ENCODE measurements at places on chromosomes 1 and 21.
A peak's percentile ranks its signal among the peaks of the same experiment; 100 is the strongest.

DNA sequence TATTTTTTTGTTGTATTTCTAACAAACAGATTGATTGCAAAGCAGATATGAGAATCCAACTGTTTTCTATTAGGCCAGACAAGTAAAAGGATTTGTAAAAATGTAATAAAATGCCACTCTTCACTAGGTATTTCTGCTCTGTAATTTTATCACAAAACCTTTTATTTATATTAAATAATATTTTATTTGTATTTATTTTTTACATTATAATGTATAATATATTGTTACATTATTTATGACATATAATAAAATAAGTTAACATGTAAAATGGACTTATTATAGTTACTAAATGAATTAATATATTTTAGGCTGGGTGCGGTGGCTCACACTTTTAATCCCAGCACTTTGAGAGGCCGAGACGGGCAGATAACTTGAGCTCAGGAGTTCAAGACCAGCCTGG lies 12.7 kb upstream of the TNNI1 start:
- no peak for DNase-seq

- no peak for DNase-seq
Measured at GRCh38 chr1:101003012-101003650, 22.5 kb downstream of the DPH5 start.

GRCh38 chr1:169318536-169319244 lies 48.9 kb downstream of the NME7 start:
- no peak for DNase-seq

GRCh38 chr1:14654554-14654953 lies 56.1 kb downstream of the KAZN start:
- no peak for DNase-seq

- DNase-seq = no peak
Measured at GRCh38 chr1:182283746-182284544, 107.6 kb downstream of the GLUL start.

DNA sequence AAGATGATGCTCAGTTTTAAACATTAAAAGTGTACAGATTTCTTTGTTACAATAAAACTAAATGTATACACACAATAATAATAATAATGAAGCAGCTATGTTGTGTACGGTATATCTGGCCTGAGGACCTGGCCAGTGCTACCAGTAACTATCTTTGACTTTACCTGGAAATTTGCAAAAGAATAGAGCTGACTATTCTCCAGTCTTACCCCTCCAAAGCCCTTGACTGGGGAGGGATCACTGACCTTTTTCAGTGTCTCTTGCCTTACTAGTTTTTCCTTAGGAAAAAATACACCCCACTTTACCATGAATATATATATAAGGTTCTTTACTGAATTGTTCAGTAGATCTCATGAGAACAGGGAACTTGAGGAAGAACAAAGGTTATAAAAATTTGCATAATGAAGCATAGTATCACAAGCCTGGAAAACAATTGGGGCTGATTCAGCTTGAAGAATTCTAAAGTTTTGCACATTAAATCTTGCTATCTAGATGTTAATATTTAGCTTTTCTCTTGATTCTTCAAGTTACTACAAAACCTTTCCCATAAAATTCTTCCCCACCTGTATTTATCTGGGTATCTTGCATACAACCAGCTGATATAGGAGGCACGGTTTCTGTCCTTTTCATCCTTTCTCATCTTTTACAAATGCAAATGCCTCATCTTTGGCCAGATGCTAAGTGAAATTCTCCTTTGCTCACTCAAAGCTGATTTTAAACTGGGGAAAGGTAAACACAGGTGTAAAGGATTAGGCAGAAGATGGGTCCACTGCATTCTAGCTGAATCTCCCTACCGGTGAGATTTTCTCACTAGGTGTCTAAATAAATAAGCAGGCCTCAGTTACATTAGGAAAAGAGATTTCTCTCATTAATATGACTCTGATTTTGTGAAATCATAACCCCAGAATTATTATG lies 25.0 kb upstream of the SLAMF1 start:
- DNase-seq = no peak

GRCh38 chr1:153783233-153784190 lies 8.3 kb downstream of the SLC27A3 start:
- DNase-seq = peak; percentile 93

- DNase-seq = peak; percentile 57
Measured at GRCh38 chr1:152013664-152014237, 20.1 kb upstream of the S100A10 start.

DNA sequence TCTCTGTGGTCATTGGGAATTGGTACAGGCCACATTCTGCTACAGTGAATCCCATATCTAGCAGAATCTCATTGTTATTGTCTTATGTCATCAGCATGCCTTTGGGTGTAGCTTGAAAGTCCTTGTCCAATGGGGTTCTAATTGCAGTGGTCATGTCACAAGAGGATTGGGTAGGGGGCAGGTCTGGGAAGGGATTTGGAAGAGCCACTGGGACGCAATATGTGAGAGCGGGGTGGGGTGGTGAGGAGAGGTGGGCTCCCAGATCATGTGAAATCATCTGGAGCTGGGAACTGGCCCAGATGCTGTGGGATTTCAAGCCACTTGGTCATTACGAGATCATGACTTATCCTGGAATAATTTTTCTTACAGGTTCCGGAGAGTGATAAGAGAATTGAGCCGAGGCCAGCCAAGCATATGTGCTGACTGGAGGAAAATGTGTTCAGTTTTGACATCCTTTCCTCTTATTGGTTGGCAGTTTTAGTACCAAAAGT lies 16.3 kb downstream of the CNIH3 start:
- DNase-seq = no peak

DNA sequence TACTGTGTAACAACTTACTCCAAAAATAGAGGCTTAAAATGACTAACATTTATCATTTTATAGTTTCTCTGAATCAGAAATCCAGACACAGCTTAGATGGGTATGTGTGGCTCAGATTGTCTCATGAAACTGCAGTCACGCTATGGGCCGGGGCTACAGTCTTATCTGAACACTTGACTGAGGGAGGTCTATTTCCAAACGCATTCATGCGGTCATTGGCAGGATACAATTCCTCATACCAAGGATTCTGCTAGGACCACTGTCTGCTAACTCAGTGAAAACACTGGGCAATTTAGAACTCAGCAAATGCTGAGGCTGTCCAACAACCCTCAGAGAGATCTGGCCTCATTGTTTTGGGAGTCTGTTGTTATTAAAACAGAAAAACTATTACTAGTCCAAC lies 178.6 kb downstream of the TBX15 start:
- no peak for DNase-seq

GRCh38 chr1:44842862-44843655 lies at the start of gene PTCH2:
TSS of gene PTCH2 (minus strand) at chr1:44843253. CDS start at chr1:44842932, 321 bp downstream.
- peak; percentile 42 for DNase-seq

DNA sequence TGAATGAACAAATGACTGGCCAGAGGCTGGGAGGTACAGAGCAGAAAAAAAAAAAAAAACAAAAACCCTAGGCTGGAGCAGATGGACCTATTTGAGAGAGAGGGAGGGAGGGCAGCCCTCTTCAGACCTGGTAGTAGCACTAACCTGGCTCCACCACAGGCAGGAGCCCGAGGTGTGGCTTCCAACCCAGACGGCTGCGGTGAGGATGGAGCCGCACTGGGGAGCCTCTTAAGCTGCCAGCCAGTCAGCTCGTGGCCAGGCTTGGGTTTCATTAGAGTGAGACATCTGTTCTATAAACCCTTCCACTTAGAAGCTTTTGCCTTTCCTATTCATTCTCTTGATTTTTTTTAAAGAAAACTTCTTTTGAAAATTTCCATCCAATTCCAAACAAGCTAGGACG lies 16.8 kb downstream of the LGR6 start:
- no peak for DNase-seq

GRCh38 chr1:88488237-88488636 lies 195.8 kb upstream of the PKN2 start:
- no peak for DNase-seq

- no peak for DNase-seq
Measured at GRCh38 chr1:48062353-48062752, 65.2 kb upstream of the TRABD2B start.

DNA sequence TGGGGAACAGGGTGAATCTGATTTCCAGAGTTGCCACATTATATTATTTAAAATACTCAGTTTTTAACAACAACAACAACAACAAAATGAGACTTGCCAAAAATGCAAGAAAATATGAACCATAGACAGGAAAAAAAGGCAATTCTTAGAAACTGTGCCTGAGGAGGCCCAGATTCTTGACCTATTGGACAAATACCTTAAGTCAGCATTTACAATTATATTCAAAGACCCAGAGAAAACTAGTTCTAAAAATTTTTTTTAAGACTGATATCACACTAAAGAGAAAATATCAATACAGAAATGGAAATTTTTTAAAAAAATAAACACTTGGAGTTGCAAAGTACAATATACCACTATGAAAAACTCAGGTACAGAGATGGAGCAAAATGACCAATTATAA lies 152.8 kb upstream of the LYPLAL1 start:
- no peak for DNase-seq

DNA sequence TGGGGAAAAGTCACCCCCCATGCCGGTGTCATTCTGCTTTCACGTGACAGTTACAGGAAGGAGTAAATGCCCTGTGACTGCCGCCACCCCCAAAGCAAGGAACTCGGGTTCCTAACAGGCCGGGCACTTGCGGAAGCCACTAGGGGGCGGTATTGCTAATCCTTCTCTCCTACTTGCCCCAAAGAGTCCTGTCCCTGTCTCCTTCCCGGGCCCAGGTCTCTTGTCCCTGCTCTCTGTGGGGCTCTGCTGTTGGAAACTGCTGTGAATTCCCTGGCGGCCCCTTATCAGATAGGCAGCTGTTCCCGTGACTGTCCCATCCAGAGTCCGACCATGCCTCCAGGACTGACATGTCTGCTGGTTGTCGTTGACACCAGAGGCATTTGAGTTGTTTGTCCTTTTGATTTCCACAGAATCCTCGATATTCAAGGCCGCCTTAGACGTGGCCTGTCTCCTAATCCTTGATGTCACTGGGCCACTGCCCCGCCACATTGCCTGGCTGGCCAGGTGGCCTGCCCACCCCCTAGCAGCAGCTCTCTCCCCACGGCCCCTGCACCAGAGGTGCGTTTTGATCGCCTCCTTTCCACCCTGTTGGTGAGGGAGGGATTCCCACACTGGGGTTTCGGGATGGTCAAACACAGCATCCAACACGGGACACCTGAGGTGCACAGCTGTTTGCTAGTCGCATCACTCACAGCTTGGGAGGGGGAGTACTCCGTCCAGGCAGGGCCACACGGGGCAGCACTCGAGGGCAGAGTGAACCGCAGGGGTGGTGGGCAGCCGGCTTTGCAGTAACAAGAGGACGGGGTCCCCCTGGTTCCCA lies 37.3 kb downstream of the CHAF1B start:
- peak; percentile 57 for DNase-seq

DNA sequence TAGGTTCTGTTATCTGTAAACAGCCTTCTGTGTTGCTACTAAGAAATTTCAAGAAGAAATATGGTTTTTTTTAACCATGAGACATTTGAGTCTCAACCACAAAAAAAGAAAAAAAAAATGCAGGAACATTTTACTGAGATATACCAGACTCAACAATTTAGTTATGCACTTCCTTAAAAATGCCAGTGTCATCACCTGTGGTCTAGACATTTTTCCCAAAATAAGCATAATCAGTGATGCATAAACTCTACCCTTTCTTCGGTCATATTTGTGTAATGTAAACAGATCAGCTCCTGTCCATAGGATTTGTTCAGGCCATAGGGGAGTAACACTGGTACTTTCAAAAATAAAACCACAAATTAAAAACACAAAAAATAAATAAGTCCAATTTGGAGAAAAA lies 122.6 kb upstream of the TNFSF4 start:
- no peak for DNase-seq

DNA sequence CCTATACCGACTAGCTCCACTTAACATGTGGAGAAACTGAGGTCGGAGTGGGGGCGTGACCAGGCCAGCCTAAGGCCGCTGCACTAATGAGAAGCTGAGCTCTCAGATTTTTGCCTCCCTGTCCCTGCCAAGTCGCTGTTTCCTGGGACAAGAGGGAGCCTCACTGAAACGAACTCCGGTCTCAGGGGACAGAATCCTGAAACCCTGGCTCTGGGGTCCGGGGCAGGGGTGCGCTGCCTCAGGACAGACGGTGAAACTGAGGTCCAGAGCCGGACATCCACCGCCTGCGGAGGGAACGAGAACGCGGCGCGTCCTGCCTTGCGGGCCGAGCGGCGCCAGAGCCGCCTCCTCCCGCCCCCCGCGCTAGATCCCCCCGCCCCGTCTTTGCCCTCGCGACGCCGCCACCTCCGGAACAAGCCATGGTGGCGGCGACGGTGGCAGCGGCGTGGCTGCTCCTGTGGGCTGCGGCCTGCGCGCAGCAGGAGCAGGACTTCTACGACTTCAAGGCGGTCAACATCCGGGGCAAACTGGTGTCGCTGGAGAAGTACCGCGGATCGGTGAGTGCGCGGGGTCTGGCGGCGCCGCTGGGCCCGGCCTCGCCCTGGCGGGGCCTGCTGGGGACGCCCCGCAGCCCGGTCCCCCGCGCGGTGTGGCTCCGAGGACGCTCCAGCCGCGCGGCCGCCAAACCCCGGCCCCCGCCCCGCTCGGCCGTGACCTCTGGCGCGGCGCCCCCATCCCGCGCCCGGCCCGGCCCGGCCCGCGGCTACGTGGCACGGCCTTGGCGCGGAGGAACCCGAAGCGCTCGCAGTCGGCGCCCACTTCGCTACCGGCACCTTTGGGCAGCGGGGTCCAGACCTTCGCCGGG lies at the start of gene GPX7:
TSS of gene GPX7 (plus strand) at position 381 of the 865 bp plus-strand sequence. CDS start at position 420, 39 bp downstream.
- DNase-seq = peak; percentile 70

GRCh38 chr1:246724731-246725095 lies 504 bp downstream of the SCCPDH start:
- no peak for DNase-seq

GRCh38 chr1:10070206-10070605 lies 37.4 kb downstream of the UBE4B start:
- DNase-seq = no peak

- DNase-seq = no peak
Measured at GRCh38 chr1:233109096-233109495, 158.7 kb downstream of the NTPCR start.

DNA sequence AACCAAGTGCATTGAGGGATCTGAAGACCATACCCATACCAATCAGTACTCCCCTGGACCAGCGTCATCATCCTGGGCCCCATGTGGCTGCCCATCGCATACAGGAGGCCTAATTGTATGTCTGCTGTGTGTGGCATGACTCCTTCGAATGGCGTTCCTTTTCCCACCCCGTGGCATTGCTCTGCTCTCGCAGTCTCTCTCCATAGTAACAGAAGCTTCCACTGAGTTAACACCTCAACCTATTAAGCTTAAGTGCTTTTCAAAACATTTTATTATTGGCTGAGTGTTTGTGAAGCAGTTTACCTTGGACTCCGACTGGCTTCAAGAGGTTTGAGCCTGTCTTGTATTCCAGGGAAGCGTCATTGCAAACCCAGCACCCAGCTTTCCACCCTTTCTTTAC lies 187.1 kb upstream of the LMO4 start:
- no peak for DNase-seq

- DNase-seq = no peak
Measured at GRCh38 chr21:17506951-17507350, 5.9 kb upstream of the CXADR start.

DNA sequence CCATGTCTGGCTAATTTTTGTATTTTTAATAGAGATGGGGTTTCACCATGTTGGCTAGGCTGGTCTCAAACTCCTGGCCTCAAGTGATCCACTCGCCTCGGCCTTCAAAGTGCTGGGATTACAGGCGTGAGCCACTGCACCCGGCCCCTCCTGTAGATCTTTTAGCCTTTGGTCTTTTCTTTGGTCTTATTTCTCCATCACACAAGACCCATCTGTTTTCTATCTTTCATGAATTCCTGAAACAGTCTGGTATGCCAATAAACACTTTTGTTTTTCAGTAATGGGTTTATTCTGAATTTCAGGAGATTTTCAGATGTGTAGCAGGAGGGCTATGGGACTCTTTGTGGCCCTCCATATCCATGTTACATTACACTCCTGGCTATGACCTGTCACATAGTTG lies 23.2 kb downstream of the ERRFI1 start:
- DNase-seq = no peak

- DNase-seq = peak; percentile 94
Measured at GRCh38 chr1:39691383-39692151, at the start of gene HPCAL4. TSS of gene HPCAL4 (minus strand) at chr1:39691433. CDS start at chr1:39684603, 6,830 bp downstream.

Measured in stimulated activated CD4-positive, alpha-beta T cell treated with anti-CD3 and anti-CD28 coated beads, Interleukin-15, amount 100 ng/mL, for 24 hours (primary cell).